H1 (cell line): ENCODE measurements at places on chromosomes 1 and 21. TPM values are rescaled to one million over a fixed set of nuclear protein-coding genes. Genes with fewer than 3 reads are reported as not detected.

C4BPA gene
- not detected in 2 replicates for polyA plus RNA-seq

CD5L gene
- polyA plus RNA-seq = not detected in 2 replicates

A3GALT2 gene
- polyA plus RNA-seq = not detected in 2 replicates

DNA sequence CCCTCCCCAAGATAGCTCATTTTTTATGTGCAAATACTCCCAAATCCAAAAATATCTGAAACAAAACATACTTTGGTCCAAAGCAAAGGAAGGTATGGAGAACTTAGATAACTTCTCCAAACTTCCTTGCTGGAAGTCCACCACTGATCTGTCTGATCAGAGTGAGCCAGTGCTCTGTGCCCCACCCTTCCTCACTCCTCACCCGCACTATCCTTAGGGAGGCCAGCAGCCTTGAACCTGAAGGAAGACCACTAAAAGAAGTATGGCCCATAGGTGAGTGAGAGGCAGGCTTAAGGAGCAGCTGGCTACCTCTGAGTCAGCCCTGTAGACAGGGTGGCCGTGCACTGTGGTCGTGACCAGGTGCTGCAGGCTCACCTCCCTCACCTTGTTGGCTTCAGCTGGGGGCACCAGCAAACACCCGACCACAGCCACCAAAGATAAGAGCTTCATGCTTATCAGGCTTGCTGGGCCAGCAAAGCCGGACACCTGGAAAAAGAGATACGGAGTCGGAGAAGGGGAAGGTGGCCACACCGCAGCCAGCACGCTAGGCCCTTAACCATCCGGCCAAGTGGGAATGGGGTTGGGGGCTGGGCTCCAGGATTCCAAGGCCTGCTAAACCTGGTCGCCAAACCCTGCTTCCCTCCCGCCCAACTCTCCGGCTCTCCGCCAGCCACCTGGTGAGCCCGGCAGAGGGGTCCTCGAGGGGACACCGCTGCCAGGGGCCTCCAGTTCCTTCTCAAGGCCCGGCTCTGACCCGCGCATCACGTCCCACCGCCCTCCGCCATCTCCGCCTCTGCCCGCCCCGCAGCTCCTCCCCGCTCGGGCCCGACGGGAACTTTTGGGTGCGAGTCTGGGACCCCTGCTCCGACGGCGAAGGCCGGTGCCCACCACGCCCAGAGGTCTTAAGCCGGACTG, 543 bp downstream of the TMEM9 start:
- no peak for DNase-seq

- no peak for DNase-seq
These were observed 48.3 kb downstream of the HTR6 start for GRCh38 chr1:19712928-19713327.

- no peak for DNase-seq
These were observed 14.4 kb downstream of the URB2 start for GRCh38 chr1:229640455-229640854.

DNA sequence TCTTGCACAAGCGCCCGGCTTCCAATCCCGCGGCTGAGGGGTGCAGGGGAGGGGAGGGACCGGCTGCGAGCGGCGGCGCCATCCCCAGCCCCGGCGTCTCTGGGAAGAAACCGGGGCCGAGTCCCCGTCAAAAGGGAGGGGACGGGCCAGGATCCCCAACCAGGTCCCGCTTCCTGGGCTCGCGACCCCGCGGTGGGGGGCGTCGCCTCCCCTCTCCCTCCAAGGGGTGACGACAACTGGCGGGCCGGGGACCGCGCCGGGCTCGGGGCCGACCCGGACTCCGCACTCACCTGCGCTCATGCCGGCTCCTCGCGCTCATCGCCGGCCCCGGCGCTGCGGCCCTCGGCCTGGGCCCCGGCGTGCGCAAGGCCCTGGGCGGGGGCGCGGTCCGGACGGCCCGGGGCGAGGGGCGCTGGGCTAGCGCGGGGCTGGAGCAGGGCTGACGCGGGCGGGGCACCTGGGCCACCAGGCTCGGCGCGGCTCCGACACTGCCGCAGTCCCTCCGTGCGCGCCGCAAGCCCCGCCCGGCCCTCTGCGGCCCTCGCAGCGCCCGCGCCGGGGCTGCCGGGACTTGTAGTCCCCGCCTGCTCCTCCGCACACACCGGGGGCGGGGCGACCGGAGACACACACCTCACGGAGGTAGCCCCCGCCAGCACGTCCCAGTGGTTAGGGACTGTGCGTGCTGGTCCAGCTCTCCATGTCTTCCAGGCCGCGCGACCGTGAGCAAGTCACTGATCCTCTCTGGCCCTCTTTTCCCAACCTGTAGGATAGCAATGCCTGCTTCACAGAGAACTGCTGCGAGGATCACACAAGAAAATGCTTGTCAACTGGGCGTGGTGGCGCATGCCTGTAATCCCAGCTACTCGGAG, at the start of gene ATP13A2:
ATP13A2 (minus strand) TSS at position 490 of the 869 bp plus-strand sequence; CDS start at position 300, 190 bp downstream.
- DNase-seq = peak; percentile 86

DNA sequence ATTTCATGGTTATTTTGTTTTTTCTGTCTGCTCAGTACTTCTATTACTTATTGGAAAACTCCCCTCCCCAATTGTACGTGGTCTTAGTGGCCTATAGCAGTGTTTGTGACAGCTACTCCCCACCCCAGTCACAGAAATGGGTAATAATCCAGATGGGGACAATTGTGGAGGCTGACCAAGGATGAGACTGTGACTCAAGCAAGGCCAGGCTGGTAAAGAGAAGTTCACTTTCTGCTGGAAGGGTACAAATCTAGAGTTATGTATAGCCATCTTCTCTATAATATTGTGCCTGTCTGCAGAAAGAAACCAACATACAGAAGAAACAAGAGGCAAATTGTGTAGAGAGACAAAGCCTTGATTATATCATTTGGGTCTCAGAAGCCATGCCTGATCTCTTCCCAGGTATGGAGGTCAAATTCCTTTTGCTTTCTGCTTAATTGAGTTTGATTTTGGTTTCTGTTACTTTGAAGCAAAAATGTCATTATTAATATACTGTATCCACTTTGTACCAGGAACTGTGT, 270.4 kb downstream of the HLX start:
- no peak for DNase-seq

DNA sequence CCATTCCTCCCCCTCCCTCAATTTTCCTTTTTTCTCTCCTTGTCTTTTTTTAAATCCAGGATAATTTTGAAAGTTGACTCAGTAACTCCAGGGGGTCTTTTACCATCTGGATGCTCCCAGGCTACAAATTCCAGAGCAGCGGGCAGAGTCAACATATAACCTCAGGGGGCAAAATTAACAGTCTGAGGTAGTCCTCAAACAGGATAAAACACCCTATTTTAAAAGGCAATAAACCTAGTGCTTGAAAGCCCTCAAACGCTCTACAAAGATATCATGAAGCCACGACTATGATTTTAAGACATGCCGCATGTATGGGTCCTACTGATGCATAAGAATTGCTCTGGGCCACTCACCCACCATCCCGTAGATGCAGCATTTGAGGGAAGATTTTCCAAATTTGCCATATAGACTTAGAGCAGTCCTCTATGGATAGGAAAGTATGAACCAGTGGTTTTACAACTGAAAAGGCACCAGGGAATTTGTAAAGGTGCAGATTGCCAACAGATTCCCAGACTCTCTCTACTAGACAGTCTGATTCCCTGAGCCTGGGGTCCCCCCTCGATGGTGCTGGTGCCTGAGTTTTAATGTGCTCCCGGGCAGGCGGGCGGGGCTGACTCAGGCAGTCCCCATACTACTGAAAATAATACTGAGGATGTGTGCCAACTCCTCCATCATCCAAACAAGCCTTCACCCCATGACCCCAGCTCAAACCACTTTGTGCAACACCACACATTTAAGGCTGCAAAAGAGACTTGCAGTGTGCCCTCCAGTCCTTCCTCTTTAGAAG, 37.2 kb downstream of the PTPN14 start:
- DNase-seq = no peak

- DNase-seq = no peak
These were observed 76.3 kb downstream of the RUSC1 start for GRCh38 chr1:155396874-155397476.

GRCh38 chr1:12165342-12165741, 1.4 kb upstream of the TNFRSF1B start:
- no peak for DNase-seq
